Stimulated activated CD4-positive, alpha-beta T cell treated with anti-CD3 and anti-CD28 coated beads, Interleukin-4, amount 100 ng/mL, for 4 hours (primary cell): ENCODE measurements at places on chromosomes 11 and 22.
A peak's percentile ranks its signal among the peaks of the same experiment; 100 is the strongest.

GRCh38 chr11:105937331-105937730, 84.7 kb downstream of the MSANTD4 start:
- no peak for DNase-seq

DNA sequence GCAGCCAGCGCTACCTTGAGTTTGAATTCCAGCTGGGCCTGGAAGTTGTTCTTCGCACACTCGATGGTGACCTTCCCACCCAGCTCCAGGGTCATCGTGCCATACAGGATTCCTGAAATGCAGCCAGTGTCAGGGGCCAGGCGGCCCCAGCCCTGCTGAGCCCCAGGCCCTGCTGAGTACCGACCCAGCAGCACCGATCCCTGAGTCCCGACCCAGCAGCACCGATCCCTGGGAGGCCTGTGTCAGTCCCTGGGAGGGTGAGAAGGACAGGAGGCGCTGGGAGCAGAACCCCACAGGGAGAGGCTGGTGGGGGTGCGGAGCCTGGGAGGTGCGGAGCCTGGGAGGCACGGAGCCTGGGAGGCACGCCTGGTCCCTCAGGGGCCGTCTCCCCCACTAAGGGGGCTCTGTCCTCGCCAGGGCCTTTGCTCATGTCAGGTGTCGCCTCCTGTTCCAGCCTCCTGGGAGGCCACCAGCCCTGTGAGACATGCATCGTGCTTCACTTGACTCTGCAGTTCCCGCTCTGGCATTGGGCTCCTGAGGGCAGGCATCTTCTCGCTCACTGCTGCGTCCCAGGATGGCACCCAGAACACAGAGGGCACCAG, 37.1 kb upstream of the CARS1 start:
- DNase-seq, result no peak

- no peak for DNase-seq
Observed at GRCh38 chr11:75896843-75897419, 81.9 kb downstream of the UVRAG start.

- DNase-seq, result no peak
Observed at GRCh38 chr11:17256512-17256911, 20.0 kb upstream of the NUCB2 start.

GRCh38 chr22:46897246-46897623, 134.8 kb downstream of the TBC1D22A start:
- no peak for DNase-seq

GRCh38 chr22:46381142-46381541, 45.6 kb downstream of the TRMU start:
- DNase-seq, result no peak

DNA sequence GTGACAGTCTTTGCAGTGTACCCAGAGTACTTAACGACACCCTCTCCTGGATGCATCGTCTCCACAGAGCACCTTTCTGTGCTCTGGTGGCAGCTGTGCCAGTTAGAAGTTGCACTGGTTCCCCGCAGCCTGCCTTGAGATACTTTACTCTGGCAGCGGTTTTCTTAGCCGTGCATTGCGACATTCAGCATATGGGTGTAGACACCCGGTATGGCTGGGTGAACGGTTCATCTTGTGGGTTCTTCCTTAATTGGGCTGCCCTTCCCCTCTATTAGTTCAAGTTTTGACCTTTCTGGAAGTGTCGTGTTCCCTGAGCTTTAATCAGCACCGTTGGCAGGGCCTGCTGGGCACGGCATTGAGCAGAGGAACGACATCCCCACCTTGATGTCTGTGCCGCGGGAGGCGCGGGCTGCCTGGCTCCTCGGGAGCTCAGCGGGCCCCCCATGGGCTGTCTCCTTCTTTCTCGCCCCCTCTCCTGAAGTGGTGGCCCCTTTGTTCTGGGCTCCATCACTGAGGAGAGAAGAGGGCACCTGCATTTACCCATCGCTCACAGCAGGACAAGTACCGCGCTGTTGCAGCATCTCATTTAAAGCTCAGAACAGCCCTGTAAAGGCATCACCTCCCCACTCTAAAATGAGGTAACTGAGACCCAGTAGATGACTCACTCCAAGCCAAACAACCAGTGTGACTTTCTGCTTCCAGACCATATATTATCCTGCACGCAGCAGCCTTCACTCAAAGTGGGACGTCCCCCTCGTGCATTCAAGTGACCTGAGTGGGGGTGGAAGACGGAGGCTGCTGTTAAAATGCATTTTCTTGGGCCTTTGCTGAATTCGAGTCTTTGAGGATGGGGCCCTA, 13.3 kb downstream of the FAM83F start:
- DNase-seq, result no peak

DNA sequence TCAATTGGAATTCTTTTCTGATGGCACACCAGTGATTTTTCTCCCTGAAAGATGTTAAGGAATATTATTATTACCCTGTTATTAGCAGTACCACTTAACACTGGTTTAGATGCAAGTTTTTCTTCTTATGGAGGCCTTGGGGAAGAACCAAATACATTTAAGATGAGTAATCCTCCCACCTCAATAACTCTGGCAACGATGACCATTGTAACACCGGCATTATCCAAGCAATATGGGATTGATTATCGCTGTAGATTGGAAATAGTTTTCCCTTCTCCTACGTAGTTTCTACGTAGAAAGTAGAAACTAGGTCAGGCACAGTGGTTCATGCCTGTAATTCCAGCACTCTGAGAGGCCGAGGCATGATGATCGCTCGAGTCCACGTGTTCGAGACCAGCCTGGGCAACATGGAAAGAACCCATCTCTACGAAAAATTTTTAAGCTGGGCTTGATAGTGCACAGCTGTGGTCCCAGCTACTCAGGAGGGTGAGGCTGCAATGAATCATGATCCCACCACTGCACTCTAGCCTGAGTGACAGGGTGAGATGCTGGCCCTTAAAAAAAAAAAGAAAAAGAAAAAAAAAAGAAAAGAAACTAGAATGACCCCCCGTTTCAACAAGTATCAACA, 45.5 kb downstream of the PACSIN2 start:
- no peak for DNase-seq

DNA sequence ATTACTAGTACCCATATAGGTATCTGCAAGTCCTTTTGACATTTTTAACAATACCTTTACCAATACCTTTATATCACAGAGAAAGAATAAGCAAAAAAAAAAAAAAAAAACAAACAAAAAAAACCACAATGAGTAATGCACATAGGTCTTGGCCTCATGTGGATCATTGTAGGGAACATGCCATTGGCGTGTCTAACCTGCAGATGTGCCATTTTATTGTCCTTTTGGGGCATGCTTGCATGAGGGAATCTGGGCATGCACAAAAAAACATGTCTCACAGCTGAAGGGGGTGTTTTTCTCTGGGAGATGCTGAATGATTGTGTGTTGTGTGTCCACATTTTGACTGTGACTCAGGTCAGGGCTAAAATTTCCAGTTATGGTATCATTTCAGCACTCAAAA, 361.6 kb downstream of the GUCY1A2 start:
- no peak for DNase-seq

DNA sequence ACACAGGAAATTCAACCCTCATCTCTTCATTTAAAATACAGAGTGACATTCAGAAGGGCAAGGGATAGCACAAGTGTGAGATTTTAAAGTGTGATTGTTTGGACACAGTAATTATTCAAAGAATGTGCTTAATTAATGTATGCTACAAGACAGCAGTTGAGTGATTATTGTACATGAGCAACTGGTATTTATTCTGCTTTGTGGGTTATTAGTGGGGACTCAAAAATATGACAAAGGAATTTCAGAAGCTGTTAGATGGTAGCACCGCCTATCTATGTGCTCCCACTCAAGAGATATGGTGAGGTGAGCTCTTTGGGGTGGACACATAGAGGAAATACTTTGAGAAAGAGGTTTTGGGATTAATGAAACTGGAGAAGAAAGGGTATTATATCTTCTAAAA, 5.8 kb upstream of the HBD start:
- DNase-seq, result no peak

DNA sequence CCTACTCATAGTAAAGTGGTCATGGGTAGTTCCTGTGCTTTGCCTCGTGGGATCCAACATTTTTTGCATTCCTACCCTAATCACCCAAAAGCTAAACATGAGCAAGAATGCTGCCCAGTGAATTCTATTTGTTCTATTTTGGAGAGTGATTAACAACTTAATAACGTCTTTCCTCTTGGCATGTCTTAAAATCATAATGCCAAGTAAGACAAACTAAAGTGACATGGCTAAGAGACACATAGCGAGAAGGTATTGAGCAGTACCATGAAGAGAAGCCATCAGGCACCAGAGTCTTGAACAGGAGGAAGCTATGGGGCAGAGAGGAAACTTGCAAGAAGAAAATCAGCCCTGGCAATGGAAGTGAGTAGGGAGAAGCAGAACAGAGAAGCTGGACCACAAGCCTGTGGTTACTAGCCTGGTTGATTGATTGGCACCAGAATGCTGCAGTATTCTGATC, 32.0 kb downstream of the EXPH5 start:
- DNase-seq, result no peak

- DNase-seq, result peak; percentile 18
Observed at GRCh38 chr11:46930089-46930488, 6.5 kb upstream of the CSTPP1 start.

- no peak for DNase-seq
Observed at GRCh38 chr11:6629892-6630631, 10.8 kb upstream of the TPP1 start.

- DNase-seq, result no peak
Observed at GRCh38 chr11:64356498-64357411, 2.2 kb upstream of the RPS6KA4 start.

- DNase-seq, result no peak
Observed at GRCh38 chr11:120652705-120653335, 141.3 kb downstream of the GRIK4 start.

DNA sequence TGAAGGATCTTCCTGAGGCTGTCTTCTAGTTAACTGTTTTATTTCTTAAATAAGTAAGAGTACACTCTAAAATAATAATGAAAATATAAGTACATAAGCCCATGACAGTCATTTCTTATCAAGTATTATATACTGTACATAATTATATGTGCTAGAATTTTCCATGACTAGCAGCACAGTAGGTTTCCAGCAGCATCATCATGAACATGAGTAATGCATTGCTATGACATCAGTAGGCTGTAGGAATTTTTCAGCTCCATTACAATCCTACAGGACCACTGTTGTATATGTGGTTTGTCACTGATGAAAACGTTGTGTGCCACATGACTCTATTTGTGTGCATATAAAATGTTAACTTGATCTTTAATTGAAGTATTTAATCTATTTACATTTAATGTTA, 22.0 kb downstream of the ZNF202 start:
- no peak for DNase-seq

DNA sequence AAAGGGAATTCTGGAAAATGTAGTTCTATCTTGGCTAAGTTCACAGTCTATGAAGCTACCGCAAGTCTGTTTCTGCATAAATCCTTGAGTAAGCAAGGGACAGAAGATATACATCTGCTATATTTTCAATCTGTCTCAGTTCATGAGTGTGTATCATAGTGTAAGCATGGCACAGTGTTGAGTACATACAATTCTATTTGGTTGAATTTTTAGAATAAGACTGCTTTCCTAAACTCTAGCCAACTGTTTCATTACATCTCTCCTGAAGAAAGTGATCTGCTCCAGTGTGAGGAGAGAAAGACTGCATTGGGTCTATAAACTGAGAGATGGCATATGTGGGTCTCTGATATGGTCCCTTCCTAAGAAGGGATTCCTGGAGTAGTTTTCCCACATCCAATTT, 2.6 kb upstream of the CCDC81 start:
- no peak for DNase-seq

GRCh38 chr11:58923300-58923788, 15.9 kb upstream of the GLYATL1 start:
- no peak for DNase-seq
